ENCODE measurements at places on chromosomes 12 and 14.

DNA sequence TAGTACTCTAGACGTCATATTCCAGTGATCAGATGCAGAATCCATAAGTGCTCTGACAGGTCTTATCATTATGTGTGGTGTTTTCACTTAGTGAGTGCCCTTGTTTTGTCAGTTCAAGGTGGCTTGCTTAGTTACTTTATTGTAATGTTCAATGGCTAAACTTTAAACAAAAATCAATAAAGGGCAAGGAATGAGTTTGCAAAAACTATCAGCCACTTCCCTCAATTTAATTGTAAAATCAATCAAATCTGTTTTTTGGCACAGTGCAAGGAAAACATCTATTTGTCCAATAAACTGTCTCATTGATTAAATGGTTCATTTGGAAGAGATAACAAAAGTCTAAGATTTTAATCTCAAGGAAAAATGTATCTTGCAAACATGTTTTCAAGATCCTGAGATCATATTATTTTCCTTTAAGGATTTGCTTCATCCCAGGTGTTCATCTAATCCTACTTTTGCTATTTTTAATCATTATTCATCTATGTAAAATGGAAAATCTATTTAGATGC lies 59.6 kb upstream of the EEA1 start:
- DNase-seq: no peak

GRCh38 chr14:104514156-104514848 lies 65.3 kb upstream of the C14orf180 start:
- DNase-seq: no peak

- DNase-seq: no peak
Measured at GRCh38 chr14:67456732-67457131, 31.8 kb downstream of the TMEM229B start.

GRCh38 chr14:103391048-103391447 lies 5.8 kb downstream of the MARK3 start:
- no peak for DNase-seq

- peak; percentile 43 for DNase-seq
Measured at GRCh38 chr12:89225401-89225800, 126.9 kb downstream of the DUSP6 start.

DNA sequence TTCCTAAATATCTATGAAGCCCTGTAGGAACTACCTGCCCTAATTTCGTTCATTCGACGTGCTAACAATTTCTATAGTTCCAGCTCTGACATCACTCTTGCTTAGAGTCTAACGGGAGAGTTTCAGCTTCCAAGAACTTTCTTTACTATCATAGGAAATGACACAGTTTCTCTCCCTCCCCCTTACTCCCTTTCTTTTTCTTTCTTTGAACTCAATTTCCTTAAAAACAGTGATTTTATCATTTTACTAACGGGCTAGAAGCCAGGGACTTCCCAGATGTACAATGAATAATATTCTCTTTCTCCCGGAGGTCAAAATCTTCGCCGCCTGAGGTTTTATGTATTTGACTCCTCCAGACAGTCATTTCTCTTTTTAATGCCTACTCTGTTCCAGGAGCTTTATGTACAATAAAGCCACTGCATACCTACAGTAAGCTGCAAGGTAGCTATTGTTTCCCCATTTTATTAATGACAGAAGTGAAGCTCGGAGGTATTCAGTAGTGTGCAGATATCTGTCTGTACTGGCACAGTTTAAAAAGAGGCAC lies 15.7 kb downstream of the SMCO2 start:
- DNase-seq: no peak

DNA sequence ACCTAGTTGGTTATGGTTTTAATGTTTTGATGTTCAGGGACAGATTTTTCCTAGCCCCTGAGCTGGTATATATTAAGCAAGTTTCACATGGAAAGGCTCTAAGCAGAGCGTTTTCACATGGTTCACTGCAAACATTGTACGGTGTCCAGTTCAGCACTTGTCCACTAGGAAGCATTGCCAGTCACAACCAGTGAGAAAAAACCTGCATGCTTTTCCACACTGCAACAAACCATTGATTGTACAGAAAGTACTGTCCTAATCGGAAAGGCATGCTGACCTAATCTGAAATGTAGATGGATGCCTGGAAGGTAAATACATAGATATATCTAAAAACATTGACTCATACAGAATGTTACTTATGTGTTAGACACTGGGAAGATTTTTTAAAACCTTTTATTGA lies 25.0 kb upstream of the NPAS3 start:
- DNase-seq: no peak

- DNase-seq: no peak
Measured at GRCh38 chr14:41604721-41605531, 1.8 kb upstream of the LRFN5 start.

DNA sequence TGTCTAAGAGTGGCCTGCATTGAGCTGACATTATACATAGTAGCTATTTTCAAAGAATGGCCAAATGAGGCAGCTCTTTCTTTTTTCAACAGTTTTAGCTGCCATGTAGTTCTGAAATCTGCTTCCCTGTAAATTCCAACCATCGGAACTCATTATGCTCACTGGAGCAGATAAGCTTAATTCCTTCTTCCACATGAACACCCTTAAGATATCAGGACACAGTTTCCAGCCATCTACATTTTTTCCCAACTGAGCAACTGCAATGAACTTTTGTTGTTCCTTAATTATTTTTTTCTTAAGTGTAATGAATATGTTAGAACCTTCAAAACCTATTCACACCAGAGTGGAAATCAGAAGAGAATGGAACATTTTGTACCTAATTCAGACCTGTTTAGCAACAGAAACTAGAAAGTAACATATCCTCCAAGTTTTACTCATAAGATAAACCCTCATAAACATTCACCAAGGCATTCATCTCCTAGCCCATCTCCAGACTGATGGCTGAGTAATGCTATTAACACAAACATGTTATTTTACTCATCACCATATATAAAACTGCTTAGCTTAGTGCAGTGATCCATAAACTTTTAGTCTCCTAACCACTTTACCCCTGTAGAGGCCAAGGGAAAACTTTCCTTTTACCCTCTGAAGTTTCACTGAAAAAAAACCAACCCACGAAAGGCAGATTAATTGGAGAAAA lies 296.1 kb upstream of the SYT1 start:
- no peak for DNase-seq

- no peak for DNase-seq
Measured at GRCh38 chr14:64826845-64827244, 52.9 kb downstream of the SPTB start.

DNA sequence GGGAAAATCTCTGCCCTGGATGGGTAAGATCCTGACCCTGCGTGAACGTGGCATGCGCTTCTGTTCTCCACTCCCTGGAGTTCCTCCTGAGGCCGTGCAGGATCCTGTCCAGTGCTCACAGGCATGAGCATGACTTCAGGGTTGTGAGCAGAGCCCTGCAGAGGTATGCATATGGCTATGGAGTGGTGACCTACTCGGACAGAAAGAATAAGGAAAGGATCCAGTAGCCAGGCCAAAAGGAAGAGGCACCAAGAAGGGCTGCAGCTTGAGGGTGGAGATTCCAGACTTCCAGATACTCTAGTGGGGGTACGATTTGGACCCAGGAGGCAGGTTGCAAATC lies 20.8 kb upstream of the CD27 start:
- DNase-seq: no peak

DNA sequence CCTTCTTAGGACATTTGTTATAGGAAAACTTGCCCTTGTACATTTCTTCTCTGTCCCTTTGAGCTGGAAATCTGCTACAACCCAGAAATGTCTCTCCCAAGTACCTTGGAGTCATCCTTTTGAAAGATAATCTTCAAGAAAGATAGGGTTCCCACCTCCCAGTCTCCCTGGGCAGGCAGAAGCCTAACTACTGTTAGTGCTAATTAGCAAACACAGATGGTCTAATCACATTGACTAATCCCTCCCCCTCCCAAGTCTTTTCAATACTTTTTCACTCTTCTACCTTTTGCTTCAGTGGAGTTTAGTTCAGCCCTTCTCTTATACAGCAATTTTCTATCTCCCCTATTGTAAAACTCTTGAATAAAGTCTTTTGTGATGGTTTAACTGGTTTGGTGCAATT lies 129.8 kb upstream of the PPFIA2 start:
- DNase-seq: no peak

DNA sequence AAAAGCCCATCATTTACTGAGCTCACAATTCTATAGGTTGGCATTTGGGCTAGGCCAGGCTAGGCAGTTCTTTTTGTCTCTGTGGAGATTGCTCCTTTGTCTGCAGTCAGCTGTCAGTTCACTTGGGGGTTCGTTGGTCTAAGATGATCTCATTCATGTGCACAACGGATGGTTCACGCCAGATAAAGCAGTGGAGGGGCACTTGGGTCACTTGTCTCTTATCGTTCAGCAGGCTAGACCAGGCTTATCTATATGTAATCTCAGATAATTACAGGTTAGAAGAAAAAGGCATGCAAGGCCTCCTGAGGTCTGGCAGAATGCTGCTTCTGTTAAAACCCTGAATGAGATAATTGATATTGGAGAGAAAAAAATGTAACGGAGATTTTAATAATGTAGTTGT lies 119.0 kb upstream of the ATP2B1 start:
- DNase-seq: no peak

DNA sequence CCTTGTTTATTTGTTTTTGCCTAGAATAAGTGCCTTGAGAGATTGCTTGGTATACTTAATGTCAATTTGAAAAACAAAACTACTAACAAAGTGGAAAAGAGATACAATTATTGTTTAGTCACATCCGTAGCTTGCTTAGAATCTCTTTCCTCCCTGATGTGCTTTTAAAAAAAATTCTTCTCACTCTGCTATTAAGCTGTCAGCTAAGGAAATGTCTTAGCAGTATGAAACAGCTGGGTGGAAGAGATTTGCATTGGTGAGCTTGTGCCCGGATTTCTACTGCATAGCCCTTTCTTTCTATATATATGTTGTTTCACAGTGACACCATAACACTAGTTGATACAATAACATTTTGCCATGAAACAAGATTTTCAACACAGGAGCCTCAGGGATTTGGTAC lies 229.4 kb upstream of the RGS6 start:
- no peak for DNase-seq

DNA sequence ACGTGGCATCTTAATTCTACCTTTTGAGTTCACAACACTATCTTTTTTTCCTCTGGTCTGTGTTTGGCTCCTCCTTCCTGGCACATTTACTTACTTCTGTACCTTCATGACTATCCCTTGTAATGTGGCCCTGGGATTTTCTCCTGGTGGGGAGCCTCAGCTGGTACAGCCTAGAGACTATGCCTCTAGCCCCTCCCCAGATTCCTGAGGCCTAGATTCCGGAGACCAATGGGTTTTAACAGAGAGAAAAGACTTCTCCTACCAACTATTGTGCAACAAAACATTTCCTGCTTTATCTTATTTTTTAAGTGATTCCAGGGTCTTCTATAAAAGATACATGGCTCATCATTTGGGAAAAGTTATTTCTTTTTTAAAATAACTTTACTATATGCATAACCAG lies 216.2 kb upstream of the KRR1 start:
- DNase-seq: no peak

- DNase-seq: no peak
Measured at GRCh38 chr12:40980427-40980961, 207.6 kb upstream of the PDZRN4 start.

DNA sequence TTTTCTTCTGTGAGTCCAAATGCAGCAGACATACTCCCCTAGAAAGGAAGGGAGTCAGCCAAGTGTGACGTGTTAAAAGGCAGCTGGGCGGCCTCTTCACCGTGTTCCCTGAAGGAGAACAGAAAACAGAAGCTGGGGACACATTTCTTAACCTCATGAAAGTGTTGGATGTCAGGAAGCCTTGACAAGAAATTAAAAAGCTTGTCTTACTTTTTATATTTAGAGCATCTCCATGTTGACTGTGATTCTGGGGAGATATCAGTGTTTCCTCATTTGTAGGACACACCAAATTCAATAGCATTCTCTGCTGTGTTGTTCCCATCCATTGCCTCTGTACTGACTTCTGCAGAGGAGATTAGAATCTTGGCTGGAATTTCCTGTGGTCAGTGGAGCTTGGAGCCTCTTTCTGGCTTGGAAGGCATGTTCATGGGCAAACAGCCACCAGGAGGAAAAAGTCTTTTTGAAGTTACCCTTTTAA lies 93.7 kb downstream of the RMST start:
- DNase-seq: no peak

- no peak for DNase-seq
Measured at GRCh38 chr14:94816113-94816512, 46.2 kb upstream of the GSC start.

DNA sequence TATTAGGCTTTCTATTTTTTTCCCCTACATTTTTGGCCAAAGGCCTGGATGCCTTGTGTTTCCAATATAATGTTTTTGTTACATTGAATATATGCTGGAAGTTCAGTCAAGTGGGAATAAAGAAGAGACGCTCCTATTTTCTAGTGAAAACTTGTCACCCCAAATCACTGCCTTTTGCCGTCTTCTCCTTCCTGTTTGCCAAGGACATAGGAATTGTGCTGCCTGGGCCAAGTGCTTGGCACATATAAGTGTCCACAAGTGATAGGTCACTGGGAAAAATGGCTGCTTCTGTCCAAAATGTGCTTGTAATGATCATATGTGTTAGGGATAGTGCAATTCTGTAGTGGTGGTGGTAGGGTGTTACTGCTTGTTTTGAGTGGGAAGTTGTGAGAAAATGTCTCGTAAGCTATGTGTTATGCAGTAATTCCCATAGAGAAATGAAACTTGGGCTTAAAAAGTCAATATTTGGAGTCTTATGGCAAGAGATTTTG lies 11.6 kb upstream of the KCNJ8 start:
- no peak for DNase-seq

DNA sequence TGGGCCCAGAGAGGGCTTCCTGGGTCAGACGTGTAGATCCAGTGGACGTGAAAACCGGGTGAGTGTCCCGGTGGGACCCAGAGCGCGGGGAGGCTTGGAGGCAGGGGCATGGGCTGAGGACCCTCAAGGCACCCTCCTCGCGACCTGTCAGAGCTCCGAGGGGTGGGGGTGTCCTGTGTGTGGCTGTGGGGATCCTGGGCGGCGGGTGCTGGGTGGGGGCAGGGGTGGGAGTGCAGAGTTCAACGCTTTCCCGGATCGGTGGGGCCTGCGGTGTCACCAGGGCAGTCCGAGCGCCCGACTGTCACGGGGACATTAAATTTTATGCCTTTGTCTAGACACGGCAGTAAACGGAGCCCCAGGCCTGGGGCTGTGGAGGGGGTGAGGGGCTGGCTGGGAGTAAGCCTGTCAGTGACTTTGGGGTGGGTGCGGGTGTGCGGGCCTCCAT lies 1.0 kb downstream of the TMEM121 start:
- no peak for DNase-seq

- DNase-seq: no peak
Measured at GRCh38 chr12:2391740-2392331, 339.0 kb downstream of the CACNA1C start.

DNA sequence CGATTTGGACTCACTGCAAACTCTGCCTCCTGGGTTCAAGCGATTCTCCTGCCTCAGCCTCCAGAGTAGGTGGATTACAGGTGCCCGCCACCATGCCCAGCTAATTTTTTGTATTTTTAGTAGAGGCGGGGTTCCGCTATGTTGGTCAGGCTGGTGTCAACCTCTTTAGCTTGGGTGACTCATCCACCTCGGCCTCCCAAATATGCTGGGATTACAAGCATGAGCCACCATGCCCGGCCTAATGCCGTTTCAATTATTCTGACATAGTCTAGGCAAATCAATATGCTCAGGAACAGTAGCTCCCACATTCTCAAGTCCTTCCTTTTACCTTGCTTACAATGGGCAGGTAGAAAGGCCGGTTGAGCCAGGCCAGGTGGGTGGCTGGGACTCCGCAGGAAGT lies 82.0 kb upstream of the EEA1 start:
- DNase-seq: no peak
